HCT116 (cell line): ENCODE measurements at places on chromosomes 16 and 17. TPM values are rescaled to one million over a fixed set of nuclear protein-coding genes. Genes with fewer than 3 reads are reported as not detected.
A peak's percentile ranks its signal among the peaks of the same experiment; 100 is the strongest.

GRCh38 chr17:55699181-55699860 lies 23.3 kb downstream of the TMEM100 start:
- no peak overlapping the region for H3K27ac ChIP-seq
- no peak overlapping the region for H3K4me3 ChIP-seq
- H3K36me3 ChIP-seq: no peaks in the 10 kb centered on the region
- no peak for DNase-seq
- H3K4me1 ChIP-seq: no peaks in the 10 kb centered on the region

DNA sequence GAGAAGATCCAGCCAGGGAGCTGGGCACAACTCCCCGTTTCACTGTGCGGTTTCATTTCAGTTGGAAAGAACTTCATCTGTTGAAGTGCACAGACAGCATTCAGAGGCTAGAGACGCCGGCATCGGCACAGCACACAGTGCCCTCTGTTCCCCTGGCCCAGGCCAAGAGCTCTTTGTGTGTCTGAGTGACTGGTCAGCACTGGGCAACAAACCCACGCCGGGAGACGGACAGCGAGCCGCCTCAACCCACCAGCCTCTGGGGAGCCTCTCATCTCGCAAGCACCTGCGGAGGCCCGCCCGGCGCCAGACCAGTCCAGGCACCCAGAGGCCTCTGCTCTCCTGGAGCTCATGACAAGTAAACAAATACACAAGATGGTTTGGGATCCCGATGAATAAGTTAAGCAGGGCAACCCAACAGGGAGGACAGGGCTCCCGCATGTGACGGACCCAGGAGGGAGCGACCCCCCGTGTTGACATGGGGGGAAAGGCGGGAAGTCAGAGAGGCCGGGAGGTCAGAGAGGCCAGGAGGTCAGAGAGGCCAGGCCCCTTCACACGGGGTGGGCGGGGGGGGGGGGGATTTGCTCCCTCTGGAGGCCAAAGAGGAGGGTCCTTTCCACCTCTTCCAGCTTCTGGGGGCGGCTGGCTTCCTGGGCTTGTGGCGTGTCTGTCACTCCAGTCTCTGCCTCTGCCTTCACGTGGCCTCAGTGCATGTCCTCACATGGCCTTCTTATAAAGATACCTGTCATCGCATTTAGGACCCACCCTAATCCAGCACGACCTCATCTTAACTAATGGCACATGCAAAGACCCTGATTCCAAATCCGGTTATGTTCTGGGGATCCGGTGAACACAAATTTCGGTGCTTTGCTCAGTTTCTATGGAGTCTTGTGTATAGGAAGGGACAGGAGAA lies 25.8 kb upstream of the KLHDC4 start:
- H3K27ac ChIP-seq: no peak overlapping the region
- no peaks in the 10 kb centered on the region for H3K27me3 ChIP-seq
- H3K4me1 ChIP-seq: peaks cover 4% of the 10 kb centered on the region; the same call in 1 of the 2 replicates
- no peak for DNase-seq

ANKRD40CL gene
- total RNA-seq: 0.57 TPM

MYO15A gene
- total RNA-seq: 2.8 TPM

DNA sequence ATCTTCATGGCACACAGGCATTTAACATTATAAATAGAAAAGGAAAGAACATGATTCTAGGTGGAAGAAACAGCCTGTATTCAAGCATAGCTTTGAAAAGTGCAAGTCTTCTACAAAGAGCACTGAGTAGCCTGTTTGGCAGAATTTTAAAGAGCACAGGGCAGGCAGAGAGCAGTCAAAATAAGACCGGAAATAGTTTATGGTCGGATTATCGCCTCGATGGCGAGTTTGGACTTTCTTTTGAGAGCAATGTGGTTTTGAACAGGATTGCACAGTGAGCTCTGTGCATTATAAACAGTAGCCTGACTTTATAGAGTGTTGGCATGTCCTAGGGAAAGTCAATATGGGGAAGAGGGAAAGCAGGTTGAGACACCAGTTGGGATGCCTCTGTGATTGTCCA lies 6.2 kb upstream of the TMEM100 start:
- no peak overlapping the region for H3K4me3 ChIP-seq
- no peak for DNase-seq
- no peaks in the 10 kb centered on the region for H3K4me1 ChIP-seq
- H3K27ac ChIP-seq: no peak overlapping the region

GRCh38 chr17:48155889-48156611 lies 48.5 kb downstream of the SNX11 start:
- no peak for DNase-seq
- no peaks in the 10 kb centered on the region for H3K36me3 ChIP-seq
- no peak overlapping the region for H3K27ac ChIP-seq
- H3K4me3 ChIP-seq: no peak overlapping the region

GRCh38 chr16:31064882-31065461 lies 9.1 kb downstream of the ZNF668 start:
- H3K4me1 ChIP-seq: peaks cover 10% of the 10 kb centered on the region
- DNase-seq: no peak
- H3K36me3 ChIP-seq: peaks cover 19% of the 10 kb centered on the region; the same call in 1 of the 2 replicates
- H3K27me3 ChIP-seq: no peaks in the 10 kb centered on the region

DNA sequence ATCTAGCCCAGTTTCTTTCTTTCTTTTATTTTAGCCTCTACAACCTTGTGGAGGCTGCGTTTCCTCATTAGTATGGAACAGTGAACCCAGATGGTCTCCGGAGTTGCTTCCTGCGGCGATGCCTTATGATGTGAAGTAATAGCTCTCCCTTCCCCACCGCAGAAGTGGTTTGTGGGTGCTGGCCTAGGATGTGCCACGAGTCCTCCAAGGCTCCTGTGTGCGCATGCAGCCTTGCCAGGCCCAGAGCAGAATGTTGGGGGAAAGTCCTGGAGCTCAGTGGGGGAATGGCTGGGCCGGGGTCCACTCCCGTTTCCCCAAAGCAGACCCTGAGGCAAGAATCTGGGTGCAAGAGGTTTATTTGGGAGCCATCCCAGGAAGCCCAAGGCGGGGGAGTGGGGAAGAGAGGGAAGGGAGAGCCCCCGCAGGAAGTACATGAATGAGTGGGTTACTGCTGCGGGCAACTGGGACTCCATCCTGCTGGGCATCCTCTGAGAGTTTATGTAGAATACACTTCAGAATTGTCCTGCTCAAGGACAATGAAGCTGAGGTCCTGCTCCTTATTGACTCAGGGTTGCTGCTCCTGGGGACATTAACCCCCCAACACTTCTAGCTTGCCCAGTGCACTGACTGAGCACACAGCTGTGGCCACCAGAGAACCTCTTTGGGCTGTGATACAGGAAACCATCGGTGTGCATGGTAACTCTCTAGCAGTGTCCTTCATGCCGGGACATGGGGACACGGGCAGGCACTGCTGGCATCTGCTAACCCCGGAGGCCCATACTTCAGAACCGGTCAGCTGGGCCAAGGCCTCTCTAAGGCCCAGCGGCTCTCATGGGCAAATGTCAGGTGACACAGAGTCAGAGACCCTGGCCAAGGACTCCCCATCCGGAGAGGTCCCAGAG lies 3.7 kb upstream of the HCRT start:
- H3K27ac ChIP-seq: no peak overlapping the region
- peaks cover 22% of the 10 kb centered on the region for H3K4me1 ChIP-seq
- H3K4me3 ChIP-seq: no peak overlapping the region
- no peak for DNase-seq
- H3K27me3 ChIP-seq: no peaks in the 10 kb centered on the region

GRCh38 chr16:22375117-22375962 lies 921 bp upstream of the CDR2 start:
- H3K36me3 ChIP-seq: no peaks in the 10 kb centered on the region
- H3K4me1 ChIP-seq: peaks cover 28% of the 10 kb centered on the region
- no peaks in the 10 kb centered on the region for H3K27me3 ChIP-seq
- DNase-seq: no peak
- peak overlapping the region; percentile 75 for H3K4me3 ChIP-seq

MRPL45 gene
- 76.1 TPM for total RNA-seq

RHBDL3 gene
- total RNA-seq: 4.0 TPM

DNA sequence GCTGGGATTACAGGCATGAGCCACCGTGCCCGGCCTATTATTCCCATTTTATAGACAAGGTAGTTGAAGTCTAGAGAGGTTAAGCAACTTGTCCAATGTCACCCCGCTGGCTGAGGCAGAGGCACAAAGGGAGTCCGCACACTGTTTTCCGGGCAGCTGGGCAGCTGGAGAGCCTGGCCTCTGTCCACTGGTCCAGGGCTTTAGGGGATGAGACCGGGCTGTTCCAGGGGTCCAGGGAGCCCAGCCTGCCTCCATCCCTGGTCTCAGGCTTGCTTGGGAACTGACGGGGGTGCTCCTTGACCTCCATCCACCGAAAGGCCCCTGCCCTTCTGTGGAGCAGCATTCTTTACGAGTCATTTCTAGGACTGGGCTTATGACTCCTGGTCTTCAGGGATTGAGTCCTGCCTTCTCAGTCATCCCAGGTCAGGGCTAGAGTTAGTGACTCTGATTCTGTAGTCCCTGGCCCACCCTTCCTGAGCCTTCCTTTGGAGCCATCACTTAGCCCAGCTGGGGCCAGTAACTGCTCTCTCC lies 37.5 kb downstream of the SOCS3 start:
- DNase-seq: no peak
- no peak overlapping the region; the same call in 1 of the 2 replicates for H3K27ac ChIP-seq
- H3K4me3 ChIP-seq: no peak overlapping the region; the same call in 1 of the 2 replicates
- H3K4me1 ChIP-seq: peaks cover 27% of the 10 kb centered on the region
- H3K27me3 ChIP-seq: no peaks in the 10 kb centered on the region

GRCh38 chr16:67240506-67240905 lies 6.8 kb downstream of the FHOD1 start:
- no peak for DNase-seq
- H3K36me3 ChIP-seq: peaks cover 16% of the 10 kb centered on the region
- peaks cover 69% of the 10 kb centered on the region for H3K4me1 ChIP-seq
- H3K27me3 ChIP-seq: no peaks in the 10 kb centered on the region

- DNase-seq: no peak
- H3K36me3 ChIP-seq: peaks cover 12% of the 10 kb centered on the region; the same call in 1 of the 2 replicates
- H3K27me3 ChIP-seq: no peaks in the 10 kb centered on the region
- no peak overlapping the region for H3K4me3 ChIP-seq
These were observed 9.2 kb downstream of the SNN start for GRCh38 chr16:11677451-11677951.

DNA sequence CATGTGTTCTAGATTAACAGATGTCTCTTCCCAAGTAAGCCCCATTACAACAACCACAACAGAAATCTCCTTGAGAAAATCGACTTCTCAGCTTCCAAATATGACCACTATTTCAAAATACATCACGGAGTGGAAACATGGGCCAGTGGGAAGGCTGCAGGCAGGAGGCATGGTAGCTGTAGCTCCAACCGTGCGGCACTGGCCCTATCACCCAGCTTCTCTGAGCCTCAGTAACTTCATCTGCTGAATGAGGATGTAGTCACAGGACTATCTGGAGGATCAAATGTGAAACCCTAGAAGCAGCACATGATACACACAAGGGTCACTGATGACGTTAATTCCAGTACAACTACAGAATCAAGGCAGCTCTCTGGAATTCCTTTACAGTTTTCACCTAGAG lies 112.2 kb downstream of the VPS53 start:
- peaks cover 16% of the 10 kb centered on the region; the same call in 1 of the 2 replicates for H3K36me3 ChIP-seq
- H3K27me3 ChIP-seq: no peaks in the 10 kb centered on the region
- H3K4me1 ChIP-seq: peaks cover 5% of the 10 kb centered on the region
- H3K27ac ChIP-seq: no peak overlapping the region
- no peak for DNase-seq

NDRG4 gene
- total RNA-seq: 8.6 TPM

PIRT gene
- total RNA-seq: not detected

- no peak for DNase-seq
- H3K27me3 ChIP-seq: no peaks in the 10 kb centered on the region
- peak overlapping the region; percentile 61 for H3K4me3 ChIP-seq
- no peaks in the 10 kb centered on the region for H3K36me3 ChIP-seq
- peaks cover 48% of the 10 kb centered on the region for H3K4me1 ChIP-seq
- peak overlapping the region; percentile 70 for H3K27ac ChIP-seq
These were observed 712 bp downstream of the TMEM256 start for GRCh38 chr17:7403043-7403726.

KIF2B gene
- total RNA-seq: not detected

TPSG1 gene
- not detected for total RNA-seq
